ENCODE measurements at places on chromosomes 12 and 14. TPM values are rescaled to one million over a fixed set of nuclear protein-coding genes. Genes with fewer than 3 reads are reported as not detected.

The CCDC175 gene
- total RNA-seq: not detected

The REM2 gene
- 0.98 TPM for total RNA-seq

The GLI1 gene
- total RNA-seq: 2.9 TPM

The NID2 gene
- total RNA-seq: 47.2 TPM

The DDX23 gene
- 48.0 TPM for total RNA-seq

The OR4Q3 gene
- not detected for total RNA-seq

The DBX2 gene
- total RNA-seq: not detected

The PGF gene
- total RNA-seq: 1.8 TPM

The KRT6A gene
- total RNA-seq: 0.51 TPM

The HHIPL1 gene
- 2.1 TPM for total RNA-seq

The SDS gene
- 0.81 TPM for total RNA-seq

The MYO1H gene
- not detected for total RNA-seq

The KRT73 gene
- not detected for total RNA-seq

The DNAJC22 gene
- total RNA-seq: not detected

The PMCH gene
- total RNA-seq: not detected

The CD9 gene
- 46.7 TPM for total RNA-seq

The GNG2 gene
- total RNA-seq: 9.4 TPM

The SPIC gene
- total RNA-seq: not detected

The PLEKHD1 gene
- not detected for total RNA-seq

The MSI1 gene
- total RNA-seq: 1.2 TPM

The CD163L1 gene
- total RNA-seq: 0.32 TPM

The HOXC12 gene
- not detected for total RNA-seq

The MIP gene
- 0.23 TPM for total RNA-seq

The FAM181A gene
- total RNA-seq: 0.77 TPM

The TPH2 gene
- not detected for total RNA-seq

The TAS2R46 gene
- 0.68 TPM for total RNA-seq

The KRT4 gene
- not detected for total RNA-seq

The IL22 gene
- not detected for total RNA-seq

The TMEM132C gene
- 1.6 TPM for total RNA-seq
